Activated T-cell treated with anti-CD3 and anti-CD28 coated beads for 1 hour (primary cell): ENCODE measurements at places on chromosomes 13 and 19.
A peak's percentile ranks its signal among the peaks of the same experiment; 100 is the strongest.

GRCh38 chr13:95253033-95253432, 48.2 kb downstream of the ABCC4 start:
- DNase-seq = no peak

DNA sequence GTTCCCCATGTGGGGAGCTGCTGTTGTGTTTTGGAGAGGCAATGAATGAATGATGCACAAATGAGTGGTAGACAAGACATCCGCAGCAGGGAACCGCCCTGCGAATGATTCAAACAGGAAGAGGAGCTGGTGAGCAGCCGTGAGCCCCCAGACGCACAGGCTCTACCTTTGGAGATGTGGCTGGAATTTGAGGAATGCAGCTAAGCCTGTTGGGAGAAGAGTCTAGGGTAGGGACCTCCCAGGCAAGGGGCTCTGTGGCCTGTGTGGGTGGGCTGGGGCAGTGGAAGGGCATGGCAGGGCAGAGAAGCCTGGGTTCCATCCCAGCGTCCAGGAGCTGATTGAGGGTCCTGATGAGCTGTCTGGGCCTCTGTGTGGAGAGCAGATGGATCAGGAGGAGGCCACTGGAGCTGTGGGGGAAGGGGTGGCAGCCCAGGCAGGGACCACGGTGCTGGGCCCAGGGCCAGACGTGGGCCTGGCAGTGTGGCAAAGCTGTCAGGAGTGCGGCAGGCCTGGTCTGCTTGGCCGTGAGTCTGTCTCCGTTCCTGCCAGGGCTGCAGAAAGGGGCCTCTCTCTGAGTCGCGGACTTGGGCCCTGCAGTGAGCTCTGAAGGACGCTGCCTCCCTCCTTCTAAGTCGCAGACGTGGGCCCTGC, 41.8 kb upstream of the DCUN1D2 start:
- no peak for DNase-seq

- DNase-seq = no peak
Observed at GRCh38 chr13:113077953-113078901, 27.4 kb upstream of the F7 start.

GRCh38 chr13:92806215-92806614, 420.4 kb upstream of the GPC6 start:
- DNase-seq = no peak

GRCh38 chr19:42059196-42059595, 10.8 kb downstream of the GRIK5 start:
- DNase-seq = no peak

GRCh38 chr13:58085274-58085673, 453.7 kb downstream of the PCDH17 start:
- DNase-seq = no peak

DNA sequence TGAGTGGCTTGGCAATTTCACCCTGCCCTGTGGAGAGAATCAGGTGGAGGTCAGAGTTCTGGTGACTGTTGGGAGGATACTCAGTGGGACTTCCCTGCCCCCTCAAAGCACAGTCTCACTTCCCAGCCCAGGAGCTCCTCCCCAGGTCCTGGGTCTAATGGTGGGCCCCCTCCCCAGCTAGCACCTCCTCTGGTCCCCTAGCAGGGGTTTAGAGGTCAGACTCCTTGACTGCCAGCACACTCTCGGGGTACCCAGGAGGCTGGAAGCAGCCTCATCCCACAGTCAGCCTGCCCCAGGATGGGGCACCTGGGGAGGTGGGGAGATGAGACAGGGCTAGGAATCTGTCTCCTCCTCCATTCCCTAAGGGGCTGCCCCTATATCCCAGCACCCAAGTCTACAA, 65.2 kb downstream of the COLGALT1 start:
- DNase-seq = no peak

DNA sequence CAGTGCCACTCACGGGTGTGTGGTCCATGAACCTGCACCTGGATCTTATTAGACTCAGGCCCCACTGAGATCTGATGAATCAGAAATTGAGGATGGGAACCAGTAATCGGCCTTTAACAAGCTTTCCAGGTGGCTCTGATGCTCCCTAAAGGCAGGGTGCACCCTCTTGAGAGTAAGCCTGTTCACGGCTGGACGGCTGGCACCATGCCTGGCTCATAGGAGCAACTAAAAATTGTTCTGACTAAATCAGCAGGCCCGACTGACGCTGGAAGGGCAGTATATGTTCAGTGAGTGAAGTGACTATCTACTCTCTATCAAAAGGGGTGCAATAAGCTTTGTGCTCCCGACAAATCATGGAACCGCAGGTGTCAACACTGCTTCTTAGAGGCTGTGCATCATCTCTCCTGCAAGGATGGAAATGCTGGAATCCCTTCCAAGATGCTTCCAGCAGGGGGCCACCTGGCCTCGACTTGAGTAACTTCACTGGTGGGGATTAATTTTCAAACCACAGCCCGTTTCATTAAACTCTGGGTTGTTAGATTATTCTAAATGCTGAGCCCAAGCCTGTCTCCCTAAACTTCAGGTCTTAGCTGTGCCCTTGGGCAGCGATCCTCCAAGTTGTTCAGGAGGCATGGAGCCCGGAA, 28.4 kb downstream of the TMTC4 start:
- no peak for DNase-seq

- DNase-seq = no peak
Observed at GRCh38 chr13:41533266-41534052, 76.1 kb downstream of the RGCC start.

DNA sequence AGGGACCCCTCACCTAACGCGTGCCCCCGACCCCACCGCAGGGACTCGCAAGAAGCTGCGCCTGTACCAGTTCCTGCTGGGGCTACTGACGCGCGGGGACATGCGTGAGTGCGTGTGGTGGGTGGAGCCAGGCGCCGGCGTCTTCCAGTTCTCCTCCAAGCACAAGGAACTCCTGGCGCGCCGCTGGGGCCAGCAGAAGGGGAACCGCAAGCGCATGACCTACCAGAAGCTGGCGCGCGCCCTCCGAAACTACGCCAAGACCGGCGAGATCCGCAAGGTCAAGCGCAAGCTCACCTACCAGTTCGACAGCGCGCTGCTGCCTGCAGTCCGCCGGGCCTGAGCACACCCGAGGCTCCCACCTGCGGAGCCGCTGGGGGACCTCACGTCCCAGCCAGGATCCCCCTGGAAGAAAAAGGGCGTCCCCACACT, 4.7 kb upstream of the MYBPC2 start:
- no peak for DNase-seq

DNA sequence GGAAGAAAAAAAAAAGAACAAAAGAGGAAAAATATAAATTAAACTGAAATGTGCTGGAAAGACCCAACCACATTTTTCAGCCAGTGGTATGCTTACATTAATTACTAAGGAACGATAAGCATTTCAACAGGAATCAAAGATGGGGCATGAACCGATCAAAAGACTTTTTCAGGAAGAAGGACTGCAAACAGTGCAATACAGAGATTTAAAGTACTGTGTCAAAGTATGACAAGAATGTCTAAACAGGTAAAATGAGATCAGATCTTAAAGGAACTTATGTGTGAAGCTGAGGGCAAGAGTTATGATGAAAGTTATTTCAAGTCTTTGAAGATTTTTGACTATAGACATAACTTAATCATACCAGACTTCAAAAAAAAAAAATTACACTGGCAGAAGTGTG, 1761.8 kb downstream of the SLITRK5 start:
- DNase-seq = no peak

GRCh38 chr19:7505288-7505681, 10.6 kb upstream of the ZNF358 start:
- DNase-seq = no peak

DNA sequence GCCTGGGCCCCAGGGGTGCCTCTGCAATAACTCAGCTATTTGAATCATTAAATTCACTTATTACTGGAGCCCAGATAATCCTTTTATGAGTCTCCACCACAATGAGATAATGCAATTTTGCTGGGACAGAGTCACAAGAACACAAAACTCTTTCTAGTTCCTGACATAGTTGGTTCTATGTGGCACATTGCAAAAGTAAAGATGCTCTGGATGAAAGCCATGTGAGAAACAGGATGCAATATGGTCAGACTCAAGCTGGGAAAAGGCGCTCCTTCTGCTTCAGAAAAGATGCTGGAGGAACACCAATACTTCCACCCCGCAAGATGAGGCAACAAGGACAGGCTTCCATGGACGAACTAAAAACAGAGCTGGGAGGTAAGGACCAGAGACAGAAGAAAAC, 5.7 kb downstream of the ANKRD27 start:
- DNase-seq = no peak

DNA sequence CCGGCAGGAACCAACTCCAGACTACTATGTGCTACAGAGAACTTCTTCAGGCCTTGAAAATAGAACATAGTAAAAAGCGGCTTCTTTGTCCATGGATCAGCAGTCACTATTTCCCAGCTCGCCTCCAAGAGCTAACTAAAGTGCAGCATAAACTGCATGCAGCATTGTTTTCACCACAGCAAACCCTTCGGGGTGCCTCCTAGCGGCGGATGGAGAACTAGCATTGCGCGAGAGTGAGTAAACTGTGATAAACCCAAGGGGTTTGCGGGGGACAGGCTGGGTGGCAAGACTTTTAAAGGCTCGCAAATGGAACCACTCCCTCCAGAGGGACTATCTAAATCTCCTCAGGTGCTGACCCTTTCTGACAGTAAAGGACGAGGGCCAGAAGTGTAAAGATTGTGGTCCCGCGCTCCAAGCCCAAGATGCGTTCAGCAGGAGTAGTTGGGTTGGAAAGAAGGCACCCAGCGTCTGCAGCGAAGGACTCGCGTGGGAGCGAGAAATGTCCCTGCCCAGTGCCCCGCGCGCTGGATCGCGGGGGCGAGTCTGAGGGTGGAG, 21.5 kb upstream of the SGCG start:
- no peak for DNase-seq

DNA sequence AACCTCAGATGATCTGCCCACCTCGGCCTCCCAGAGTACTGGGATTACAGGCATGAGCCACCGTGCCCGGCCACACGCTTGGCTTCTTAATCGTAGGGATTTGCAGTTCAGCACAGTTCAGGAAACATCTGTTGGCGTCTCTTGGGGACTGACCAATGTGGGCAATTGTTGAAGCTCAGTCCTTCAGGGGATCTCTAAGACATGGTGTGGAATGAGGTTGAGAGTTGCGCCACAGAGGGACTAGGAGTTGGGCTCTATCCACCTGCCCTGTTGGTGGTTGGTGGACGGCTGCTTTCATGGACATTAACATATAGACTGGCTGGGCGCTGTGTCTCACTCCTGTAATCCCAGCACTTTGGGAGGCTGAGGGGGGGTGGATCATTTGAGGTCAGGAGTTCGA, 37.3 kb upstream of the SIN3B start:
- no peak for DNase-seq

DNA sequence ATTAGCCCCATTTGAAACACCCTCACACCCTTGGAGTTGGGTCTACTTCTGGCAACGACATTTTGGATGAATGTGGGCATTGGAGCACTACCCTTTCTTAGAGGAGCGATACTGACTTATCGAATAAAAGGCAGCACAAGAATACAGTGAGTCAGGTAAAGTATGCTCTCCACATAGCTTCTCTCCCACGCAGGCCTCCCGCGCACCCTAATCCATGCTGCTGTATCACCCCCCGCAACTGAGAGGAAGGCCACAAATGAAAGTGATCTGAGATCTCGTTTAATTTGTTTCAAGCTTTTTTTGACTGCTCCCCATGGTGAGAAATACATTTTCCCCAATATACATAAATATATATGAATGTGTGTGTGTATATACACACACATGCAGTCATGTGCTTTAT, 25.4 kb upstream of the AKAP11 start:
- no peak for DNase-seq

GRCh38 chr13:110323172-110323891, 16.2 kb downstream of the COL4A2 start:
- no peak for DNase-seq

- DNase-seq = peak; percentile 85
Observed at GRCh38 chr19:38851622-38852230, 1.9 kb upstream of the HNRNPL start.
